AG08395 (cell line): ENCODE measurements at places on chromosomes 7 and 10.

- no peak for DNase-seq
Observed at GRCh38 chr7:155362380-155363145, 64.9 kb downstream of the INSIG1 start.

DNA sequence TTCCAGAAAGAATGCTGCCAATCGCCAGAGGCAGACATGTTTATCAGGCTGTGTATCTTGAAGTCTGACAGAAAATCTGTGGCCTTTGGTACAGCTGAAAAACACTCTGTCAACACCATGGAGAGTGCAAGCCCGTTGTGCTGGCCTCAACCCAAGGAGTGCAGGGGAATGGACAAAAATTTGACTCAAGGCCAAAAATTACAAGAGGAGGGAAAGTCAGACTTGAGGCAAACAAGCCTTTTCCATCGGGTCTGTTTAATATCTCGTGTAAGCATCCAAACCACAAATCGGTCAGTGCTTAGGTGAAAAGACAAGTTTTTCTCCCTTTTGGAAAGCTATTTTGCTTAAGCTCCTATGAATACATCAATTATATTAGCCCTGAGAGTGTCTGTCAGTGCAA lies 305.3 kb upstream of the NFE2L3 start:
- DNase-seq = peak; percentile 67

DNA sequence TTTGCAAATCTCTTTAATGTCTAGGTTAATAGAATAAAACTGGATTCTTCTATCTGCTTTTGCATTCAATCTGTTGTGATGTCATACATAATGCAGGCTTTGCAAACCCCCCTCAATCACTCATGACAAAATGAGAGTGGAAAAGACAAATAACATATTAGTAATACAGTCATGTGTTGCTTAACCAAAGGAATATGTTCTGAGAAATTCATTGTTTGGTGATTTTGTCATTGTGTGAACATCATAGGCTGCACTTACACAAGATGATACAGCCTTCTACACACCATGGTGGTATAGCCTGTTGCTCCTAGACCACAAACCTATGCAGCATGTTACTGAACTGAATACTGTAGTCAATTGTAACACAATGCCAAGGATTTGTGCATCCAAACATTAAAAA lies 87.3 kb upstream of the SEC61G start:
- DNase-seq = no peak

DNA sequence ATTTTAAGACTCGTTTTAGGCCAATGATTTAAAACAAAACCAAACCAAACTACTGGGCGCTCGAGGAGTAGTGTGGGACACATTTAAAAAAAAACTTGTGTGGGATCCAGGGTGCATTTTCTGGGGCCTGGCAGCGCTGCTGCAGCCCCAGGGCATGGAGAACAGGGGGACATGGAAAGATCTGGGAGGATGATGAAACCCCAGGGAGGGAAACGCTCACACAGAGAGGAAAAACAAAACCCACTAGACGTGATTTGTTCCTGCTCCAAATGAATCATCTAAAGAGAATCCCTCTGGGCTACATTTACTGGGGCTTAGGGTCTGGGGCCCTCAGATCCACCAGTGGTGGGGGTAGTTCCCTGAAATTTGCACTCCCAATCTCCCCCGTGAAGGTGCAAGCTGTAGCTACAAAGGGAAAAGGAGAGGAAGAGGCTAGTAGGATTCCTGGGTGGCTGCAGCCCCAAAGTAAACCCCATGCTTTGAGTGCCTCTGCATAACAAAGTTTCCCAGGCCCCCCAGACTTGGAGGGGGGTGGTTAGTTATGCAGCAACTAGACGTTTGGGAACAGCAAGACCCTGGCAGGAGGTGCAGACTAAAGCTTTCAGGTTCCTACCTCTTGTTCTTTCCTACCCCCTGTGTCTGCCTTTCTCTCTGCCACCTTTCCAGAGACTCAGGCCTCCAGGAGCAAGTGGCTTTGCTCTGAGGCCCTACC lies 14.5 kb upstream of the HOXA13 start:
- DNase-seq = no peak

DNA sequence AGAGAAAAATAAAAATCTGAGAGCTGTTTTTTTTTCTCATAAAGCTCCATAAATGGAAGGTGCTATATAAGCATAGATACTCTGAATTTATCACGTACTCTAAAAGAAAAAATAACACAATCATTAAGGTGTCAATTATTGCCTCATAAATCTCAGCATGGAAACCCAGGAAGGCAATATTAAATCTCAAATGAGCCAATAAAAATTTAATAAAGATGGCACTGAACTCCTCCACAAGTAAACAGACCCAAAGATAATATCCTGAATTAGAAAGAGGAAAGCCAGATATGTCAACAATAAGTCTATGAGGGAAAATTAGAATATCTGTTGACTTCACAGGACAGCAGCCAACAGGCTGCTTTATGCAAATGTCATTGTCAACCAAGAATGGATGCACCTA lies 66.5 kb downstream of the CDK6 start:
- no peak for DNase-seq

DNA sequence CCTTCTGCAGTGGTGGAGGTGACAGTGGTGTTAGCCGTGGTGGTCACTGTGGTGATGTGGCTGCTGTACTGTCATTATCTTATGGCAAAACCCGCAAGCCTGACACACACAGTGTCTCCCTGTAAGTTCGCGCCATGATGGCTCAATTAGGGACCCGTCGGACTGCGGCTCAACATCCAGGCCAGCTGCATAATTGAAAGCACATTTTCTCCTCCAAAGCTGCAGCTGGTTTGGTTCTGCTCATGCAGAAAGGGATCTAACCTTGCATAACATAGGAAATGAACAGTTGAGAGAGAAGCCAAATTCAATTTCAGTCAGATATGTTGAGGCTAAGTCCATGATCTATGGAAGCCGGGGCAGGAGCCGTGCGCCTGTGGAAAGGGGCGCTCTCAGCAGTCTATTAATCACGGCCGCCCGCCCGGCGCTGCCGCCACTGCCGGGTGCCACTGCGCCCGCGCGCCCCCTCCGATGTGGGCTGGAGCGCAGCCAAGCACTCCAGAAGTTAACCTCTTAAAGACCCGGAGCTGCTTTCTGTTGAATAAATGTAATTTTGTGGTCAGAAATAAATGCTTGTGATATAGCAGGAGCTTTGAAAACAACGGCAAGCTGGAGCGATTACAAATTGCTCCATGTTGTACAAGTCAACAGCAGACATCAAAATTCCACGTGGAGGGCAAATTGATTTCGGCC lies 227.7 kb downstream of the CUX1 start:
- peak; percentile 91 for DNase-seq

DNA sequence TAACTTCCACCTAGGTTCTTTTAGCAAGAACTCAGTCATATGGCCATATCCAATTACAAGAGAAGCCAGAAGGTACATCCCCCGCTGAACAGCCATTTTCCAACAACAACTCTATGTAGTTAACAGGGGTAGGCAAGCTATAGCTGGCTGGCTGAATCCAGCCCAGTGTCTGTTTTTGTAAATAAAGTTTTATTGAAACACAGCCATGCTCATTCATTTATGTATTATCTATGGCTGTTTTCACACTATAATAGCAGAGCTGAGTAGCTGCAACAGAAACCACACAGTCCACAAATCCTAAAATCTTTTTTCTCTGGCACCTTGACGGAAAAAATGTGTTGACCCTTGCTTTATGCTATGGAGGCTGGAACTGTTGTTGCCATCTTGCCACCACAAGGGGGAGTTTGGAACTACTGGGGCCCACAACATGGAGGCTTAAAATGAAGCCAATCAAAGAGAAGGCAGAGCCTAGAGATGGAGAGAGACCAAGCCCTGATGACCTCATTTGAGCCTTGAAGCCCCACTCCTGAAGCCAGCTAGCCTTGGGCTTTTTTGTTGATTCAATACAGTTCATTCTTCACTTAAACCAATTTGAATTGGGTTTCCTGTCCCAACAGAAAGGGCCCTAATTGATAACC lies 33.3 kb upstream of the XPNPEP1 start:
- peak; percentile 55 for DNase-seq

DNA sequence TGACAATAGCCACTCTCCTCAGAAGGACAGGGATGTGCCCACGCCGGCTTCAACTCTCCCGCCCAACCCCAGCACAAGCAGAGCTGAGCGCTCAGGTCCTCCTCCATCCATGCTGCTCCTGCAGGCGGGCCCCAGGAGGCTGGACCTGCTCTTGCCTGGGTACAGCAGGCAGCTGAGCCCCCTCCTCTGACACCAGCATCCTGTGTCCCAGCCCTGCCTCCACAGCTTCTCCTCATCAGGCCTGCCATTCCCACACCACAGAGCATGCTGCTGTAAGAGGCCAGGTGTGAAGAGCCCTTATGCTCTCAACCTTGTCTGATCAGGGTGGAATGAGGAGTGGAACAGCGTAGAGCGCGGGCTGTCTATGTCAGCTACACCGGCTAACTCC lies 302.2 kb downstream of the PTPRN2 start:
- DNase-seq = no peak

DNA sequence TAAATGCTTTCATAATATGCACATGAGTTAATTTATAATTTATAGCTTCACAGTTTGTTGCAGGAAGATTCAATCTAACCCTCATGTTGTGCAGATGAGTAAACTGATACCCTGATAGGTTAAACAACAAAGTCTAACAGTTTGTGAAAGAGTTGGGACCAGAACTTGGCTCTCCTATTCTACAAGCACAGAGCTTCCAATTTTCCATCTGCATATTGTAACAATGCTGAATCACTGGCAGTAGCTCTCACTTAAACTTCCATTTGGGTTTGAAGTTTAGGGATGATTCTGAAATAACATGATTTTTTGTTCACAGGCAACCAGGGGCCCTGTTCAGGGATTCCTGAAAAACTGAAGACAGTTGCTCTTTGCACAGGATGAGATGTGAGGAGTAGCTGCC lies 179.3 kb downstream of the XPNPEP1 start:
- DNase-seq = no peak

- DNase-seq = no peak
Observed at GRCh38 chr10:110118891-110119621, 88.3 kb upstream of the MXI1 start.

GRCh38 chr7:26144184-26145080 lies 7.6 kb upstream of the NFE2L3 start:
- no peak for DNase-seq

DNA sequence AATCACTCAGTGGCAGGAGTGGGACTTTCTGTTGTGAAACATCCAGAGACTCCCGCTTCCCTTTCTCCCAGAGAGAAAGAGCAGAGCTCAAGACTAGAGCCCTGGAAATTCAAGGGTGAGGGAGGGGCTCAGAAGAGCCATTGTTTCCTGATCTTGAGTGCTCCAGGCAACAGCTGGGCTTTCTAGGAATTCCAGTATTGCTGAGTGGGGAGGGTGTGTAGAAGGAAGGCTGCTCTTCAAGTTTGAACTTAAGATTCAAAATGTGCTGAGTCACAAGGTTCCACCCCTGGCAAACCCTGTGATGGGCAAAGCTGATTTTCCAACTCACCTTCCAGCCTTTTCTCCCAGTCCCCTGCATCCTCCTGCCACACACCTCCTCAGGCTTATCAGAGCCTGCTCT lies 42.3 kb upstream of the MSRB2 start:
- DNase-seq = no peak
